ENCODE measurements at places on chromosomes 16 and 17.

DNA sequence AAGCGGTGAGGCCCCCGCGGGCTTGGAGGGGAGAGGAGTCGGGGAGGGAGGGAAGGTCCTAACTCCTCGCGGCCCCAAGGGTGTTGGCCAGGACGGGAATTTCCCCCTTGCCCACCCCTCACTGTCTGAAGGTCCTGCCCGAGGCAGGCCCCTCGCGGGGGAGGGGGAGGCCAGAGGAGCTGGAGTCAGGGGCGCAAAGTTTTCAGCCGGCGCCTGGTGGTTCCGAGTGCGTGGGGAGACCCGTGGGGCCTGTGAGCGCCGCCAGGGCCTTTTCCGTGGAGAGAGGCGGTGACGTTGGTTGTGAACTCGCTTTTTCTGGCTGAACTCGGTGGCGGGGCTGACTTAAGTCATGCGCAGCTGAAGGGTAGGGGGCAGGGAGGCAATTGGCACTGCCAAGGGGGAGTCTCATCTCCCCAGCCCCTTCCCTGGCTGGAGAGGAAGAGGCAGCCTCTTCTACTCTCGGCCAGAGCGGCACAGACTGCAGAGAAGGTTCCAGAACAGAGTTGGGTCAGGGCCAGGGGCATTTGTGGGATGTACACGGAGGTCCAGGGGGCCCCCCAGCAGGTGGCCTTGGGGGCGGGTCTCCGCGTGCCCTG is 1.5 kb downstream of the CACNA1H start:
- DNase-seq: no peak

DNA sequence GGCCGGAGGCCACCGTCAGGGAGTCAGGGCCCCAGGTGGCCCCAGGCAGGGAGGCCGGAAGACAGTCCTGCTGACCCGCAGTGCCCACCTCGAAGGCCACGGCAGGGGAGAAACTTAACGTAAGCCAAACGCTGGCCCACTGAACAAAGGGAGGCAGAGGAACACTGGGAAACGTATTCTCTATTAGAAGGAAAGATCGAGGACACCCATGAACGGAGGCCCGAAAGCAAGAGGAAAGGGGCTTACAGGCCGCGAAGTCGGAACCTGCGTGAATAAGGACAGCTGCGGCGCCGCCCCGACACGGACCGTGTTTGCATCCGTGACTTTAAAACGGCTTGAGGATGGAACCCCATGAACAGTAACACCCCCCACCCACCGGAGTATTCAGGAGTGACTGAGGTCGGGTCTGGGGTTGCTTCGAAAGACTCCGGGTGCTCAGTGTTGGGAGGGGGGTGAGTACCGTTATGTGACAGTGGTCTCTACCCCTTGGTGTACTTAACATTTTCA is 102.4 kb upstream of the METRNL start:
- no peak for DNase-seq

- no peak for DNase-seq
Observed at GRCh38 chr17:35101725-35102124, 17.9 kb downstream of the RAD51D start.

GRCh38 chr16:2235695-2236336 is 428 bp upstream of the DNASE1L2 start:
- DNase-seq: no peak

GRCh38 chr17:56131431-56131830 is 21.8 kb upstream of the ANKFN1 start:
- no peak for DNase-seq

GRCh38 chr17:77027271-77027889 is 113.4 kb upstream of the SEC14L1 start:
- DNase-seq: no peak

- DNase-seq: no peak
Observed at GRCh38 chr16:35342012-35342411, 1882.6 kb downstream of the TP53TG3F start.

DNA sequence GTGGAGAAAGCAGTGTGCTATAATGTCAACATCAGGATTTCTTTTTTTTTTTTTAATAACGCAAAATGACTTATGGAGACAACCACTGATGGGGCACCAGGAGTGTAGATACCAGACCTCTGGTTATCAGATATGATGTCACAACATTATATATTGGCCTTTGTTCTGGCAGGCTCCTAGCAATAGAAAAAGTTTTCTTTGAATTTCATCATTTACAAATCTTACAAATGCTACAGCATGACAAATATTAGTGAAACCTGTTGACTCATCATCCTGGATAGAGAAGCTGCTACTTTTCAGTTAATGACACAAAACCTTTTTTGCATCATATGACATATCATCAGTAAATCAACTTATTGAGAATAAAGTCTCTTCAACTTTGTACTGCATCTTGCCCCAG is 6.1 kb downstream of the THUMPD1 start:
- no peak for DNase-seq

- DNase-seq: no peak
Observed at GRCh38 chr16:27220527-27220926, 17.2 kb downstream of the KDM8 start.

DNA sequence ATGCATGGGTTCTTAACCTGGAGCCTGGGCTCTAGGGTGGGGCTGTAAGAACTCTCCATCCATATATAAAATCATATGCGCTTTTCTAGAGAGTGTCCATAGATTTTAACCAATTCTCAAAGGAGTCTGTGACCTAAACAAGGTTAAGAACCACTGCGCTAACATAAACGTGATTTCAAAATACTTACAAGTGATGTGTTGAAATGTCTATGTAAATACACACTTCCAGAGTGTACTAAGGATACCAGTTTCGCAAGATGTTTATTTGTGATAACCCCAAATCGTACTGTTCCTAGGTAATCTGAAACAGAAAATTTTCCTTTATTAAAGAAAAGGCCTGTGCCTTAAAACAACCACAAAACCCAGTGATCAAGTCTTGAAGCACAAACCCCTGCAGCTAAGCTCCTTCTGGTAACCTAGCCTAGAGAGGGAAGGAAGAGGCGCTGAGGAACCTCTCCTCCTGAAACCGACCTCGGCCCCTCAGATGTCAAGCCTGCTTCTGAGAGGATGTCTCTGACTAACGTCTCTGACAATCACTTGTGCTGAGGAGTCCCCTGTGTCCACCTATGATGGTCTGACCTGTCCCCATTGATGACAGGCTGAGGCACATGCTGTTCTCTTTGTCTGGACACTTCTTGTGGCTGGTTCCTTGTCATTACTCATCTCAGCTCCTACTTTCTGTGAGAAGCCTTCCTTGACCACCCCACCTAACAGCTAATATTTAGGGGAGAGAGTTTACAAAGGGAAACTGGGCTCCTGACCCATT is 32.2 kb downstream of the SNN start:
- peak; percentile 21 for DNase-seq

DNA sequence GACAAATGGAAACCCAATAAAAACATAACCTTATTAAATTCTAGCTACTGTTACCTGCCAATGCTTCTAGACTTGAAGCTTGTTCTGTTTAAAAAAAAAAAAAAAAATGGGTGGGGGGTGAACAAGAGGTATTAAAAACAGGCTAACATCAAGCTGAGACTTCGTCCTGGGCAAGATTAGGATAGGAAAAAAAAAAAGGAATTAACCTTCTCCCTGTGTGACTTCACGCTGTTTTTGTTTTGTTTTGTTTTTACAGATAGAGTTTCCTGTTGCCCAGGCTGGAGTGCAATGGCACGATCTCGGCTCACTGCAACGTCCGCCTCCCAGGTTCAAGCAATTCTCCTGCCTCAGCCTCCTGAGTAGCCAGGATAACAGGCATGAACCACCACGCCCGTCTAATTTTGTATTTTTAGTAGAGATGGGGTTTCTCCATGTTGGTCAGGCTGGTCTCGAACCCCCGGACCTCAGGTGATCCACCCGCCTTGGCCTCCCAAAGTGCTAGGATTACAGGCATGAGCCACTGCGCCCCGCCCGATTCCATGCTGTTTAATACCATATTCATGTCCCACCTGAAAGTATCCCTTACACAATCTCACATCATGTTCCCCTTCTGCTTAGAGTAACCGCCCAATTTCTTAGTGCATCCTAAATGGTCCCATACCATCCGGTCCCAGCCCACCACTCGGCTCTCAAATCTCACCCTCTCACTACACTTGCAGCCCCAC is 2.2 kb downstream of the USP31 start:
- no peak for DNase-seq

DNA sequence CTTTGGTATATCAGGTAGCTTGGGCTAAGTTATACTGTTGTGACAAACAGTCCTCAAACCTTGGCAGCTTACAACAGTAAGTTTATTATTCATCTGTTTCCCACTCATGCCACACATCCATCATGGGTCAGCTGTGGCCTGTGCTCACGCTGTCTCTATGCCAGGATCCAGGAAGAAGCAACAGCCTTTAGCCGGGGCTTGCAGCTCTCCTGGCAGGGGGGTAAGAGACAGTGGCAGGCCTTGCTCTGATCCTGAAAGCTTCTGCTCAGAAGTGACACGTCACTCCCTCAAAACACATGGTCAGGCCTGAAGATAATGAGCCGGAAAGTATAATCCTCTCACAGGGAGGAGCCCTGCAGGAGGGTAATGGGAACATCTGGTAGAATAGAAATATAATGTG is 377.6 kb downstream of the CPPED1 start:
- no peak for DNase-seq

Data from CD4-positive, alpha-beta T cell treated with Interferon gamma for 1 hour (primary cell).